ENCODE measurements at places on chromosomes 1 and 21.
A peak's percentile ranks its signal among the peaks of the same experiment; 100 is the strongest.

GRCh38 chr1:198876371-198876871, 237.6 kb downstream of the PTPRC start:
- no peak for DNase-seq

DNA sequence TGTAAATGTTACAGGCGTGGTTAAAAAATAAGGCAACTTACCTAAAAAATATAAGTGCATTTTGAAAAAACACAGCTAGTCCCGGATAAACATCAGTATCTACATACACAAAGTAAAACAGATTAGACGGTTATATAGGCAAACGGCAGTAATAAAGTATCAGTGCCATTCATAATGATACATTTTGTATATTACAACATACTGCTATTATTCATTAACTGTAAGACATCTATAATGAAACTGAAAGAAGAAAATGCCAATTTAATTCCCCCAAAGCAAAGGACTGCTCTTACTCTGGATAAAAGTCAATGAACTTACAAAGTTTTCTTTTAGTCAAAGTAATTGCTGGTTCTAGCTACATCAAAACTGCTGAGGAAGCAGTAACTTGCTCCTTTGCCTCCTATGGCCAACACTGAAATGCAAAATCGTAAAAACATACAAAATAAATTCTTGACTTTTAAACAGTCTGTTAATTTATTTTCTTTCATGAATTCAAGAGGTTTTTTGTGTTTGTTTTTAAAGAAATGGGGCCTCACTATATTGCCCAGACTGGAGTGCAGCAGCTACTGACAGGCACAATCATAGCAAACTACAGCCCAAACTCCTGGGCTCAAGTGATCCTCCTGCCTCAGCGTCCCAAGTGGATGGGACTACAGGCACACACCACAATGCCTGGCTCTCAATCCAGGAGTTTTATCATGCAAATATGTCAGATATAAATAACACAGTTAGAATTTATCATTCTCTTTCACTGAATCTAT, 23.9 kb downstream of the TMEM50B start:
- no peak for DNase-seq

GRCh38 chr1:193626695-193627094, 440.3 kb upstream of the B3GALT2 start:
- DNase-seq = no peak

- no peak for DNase-seq
These were observed 13.6 kb downstream of the PLEKHA6 start for GRCh38 chr1:204345941-204346645.

- no peak for DNase-seq
These were observed 66.9 kb downstream of the RNF187 start for GRCh38 chr1:228554107-228554506.

DNA sequence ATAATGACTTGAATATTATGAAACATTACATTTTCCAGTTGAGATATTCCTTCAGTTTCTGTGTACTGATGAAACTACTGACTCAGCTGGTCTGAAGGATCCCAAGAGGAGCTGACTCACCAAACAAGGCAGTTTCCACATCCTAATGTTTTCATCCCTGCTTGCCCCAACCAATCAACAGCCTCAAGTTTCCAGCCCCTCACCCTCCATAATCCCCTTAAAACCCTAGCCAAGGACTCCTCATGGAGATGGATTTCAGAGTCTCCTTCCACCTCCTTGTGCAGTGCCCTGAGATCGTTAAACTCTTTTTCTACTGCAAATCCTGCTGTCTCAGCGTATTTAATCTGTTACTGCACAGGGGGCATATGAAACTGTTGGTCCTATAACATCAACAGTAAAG, 83.1 kb upstream of the HAO2 start:
- DNase-seq = no peak

- no peak for DNase-seq
These were observed 166.8 kb downstream of the HIVEP3 start for GRCh38 chr1:41751804-41752513.

- no peak for DNase-seq
These were observed 3.4 kb downstream of the HCRTR1 start for GRCh38 chr1:31620631-31621497.

- DNase-seq = no peak
These were observed 98.7 kb downstream of the RWDD3 start for GRCh38 chr1:95332754-95333153.

GRCh38 chr1:240888039-240888786, 276.3 kb upstream of the GREM2 start:
- DNase-seq = peak; percentile 1

- no peak for DNase-seq
These were observed 267.5 kb upstream of the RAB4A start for GRCh38 chr1:229003233-229004031.

- DNase-seq = peak; percentile 35
These were observed 15.8 kb upstream of the NUP210L start for GRCh38 chr1:154170547-154171222.

DNA sequence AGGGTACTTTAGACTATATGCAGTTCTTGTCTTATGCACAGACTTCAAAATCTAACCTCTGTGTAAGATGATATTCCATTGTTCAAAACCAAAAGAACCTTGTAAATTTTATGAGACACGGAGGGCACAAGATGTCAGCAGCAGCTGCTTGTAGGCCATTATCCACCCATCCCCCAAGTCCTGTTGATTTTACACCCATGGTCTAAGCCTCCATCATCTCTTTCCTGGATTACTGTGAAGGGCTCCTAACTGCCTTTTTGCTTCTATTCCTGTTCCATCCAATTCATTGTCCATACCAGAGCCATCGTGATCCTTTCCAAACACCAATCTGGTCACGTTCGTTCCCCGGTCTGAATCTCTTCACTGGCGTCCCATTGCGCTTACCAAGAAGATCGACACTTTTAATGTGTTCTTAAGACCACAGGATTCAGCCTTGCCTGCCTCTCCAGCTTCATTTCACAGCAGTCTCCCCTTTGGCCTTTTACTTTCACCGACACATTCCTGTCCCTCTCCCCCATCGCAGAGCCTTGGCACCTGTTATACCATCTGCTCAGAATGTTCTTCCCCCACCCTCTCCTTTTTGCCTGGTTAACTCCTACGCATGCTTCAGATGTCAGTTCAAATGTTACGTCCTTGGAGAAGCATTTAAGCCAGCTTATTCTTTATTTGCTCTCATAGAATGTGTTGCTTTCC, 107.3 kb upstream of the POU3F1 start:
- DNase-seq = no peak

DNA sequence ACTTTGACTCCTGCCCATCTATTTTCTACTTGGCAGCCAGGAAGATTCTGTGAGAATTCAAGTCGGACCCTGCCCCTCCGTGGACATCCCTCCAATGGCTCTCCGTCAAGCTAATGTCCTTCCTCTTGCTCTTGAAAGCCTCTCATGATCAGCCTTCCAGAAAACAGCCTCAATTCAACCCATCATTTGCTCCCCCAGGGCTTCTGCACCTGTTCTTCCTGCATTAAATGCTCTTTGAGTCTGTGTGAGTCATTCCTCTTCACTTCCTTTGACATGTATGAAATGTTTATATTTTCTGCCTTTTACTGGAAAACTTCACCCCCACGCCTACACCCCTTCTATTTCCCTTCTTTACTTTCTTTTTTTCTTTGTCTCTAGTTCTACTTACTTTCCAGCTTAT, 734.1 kb upstream of the ZP4 start:
- no peak for DNase-seq

GRCh38 chr1:109762821-109763645, 690 bp downstream of the EPS8L3 start:
- DNase-seq = no peak

DNA sequence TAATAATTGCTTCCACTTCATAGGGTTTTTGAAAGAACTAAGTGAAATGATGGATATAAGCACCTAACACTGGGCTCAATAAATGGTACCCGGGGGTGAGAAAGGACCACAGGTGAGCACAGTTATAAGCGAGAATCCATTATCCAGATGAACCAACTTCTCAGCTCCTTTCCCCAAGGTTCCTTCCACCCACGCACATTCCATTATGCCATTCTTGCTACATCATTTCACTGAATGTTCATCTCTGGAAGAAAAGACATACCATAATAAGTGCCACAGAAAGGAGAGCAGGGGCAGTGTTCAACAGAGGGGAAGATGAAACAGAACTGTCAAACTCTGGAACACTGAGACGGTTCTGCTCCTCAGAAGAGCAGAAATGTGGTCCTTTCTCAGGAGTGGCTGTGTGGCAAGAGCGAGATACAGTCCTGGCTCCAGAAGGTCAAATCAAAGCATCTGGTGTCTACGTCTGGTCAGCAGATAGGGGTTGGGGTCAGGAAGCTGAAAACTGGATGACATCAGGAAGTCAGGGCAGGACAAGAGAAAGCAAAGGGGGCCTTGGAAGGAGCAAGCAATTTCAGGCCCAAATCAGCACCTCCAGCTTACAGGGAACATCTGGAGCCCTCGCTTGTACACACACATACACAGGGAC, 255.4 kb upstream of the TMEM51 start:
- no peak for DNase-seq

DNA sequence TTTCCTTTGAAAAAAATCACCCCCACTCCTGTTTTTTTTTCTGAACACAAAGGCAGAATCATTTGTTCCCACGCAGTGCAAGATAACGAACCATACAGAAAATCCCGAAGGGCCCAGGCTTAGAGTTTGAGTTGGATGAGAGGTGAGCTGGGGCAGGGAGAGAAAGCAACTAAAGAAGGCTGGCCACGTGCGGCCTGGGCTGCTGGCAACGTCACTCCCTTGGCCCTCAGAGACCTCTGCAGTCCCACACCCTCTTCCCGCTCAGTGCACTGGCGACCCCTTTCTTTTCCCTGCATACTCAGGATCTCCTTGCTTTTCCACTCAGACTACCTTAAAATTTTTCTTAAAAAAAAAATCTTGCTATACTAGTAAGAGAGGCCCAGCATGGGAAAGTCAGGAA, 28.2 kb upstream of the CRNN start:
- DNase-seq = no peak

- no peak for DNase-seq
These were observed 17.8 kb upstream of the EPHA2 start for GRCh38 chr1:16173447-16174260.

- DNase-seq = no peak
These were observed 118.5 kb downstream of the ZMYM4 start for GRCh38 chr1:35386959-35387358.

DNA sequence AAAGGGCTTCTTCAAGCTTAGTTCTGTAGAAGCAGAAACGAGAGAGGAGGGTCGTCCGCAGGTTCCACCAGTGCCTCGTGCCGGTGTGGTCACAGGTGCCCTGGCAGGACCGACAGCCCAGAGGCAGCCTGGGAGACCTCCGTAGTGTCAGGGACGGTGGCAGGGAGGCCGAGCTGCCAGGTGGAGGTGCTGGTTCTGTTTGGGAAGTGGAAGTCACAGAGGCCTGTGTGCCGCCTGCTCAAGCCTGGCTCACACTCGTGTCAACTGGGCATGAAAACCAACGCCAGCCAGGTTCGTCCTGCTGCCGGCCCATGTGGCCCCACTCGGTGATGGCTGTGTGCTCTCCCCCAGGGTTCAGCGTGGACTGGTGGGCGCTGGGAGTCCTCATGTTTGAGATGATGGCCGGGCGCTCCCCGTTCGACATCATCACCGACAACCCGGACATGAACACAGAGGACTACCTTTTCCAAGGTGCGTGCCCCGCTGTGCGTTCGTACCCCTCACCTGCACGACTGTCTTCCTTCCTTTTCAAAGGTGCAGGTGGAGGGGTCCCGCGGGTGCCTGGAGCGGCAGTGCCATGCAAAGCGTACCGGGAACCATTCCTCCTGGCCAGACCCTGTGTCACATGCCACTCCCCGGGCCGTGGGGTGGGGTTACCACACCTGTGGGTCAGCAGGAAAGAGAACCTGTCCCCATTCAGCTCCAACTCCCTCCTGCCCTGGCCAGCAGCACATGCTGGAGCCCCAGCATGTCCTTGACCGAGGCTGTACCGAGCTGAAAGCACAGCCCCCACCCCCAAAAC, 20.8 kb downstream of the FAAP20 start:
- no peak for DNase-seq

- DNase-seq = no peak
These were observed 1.1 kb upstream of the TMEM167B start for GRCh38 chr1:109089242-109090015.

DNA sequence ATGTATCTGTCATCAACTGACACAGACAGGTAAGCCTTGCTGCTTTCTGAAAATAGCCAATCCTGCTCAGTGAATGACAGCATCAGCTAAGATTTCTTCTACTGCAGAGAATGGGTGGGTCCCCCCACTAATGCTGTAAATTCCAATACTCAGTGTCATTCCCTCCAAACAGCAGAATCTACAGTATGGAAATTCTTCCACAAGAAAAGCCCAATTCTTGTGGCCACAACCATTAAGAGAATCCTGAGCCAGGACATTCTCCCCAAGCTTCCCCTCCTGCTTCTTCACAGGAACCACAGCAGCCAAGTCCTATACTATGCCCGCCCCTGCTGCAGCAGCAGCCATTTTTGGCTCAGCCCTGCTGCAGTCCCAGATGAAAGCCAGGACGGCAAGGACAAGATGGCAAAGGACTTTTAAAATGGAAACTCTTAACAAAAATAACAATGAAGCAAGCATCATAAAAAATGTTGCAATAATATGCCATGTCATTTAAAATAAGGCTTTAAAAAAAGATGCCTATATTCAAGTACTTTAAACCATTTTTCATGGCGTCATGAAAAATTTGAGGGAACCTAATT, 26.8 kb downstream of the EIF4G3 start:
- no peak for DNase-seq

- no peak for DNase-seq
These were observed 910 bp upstream of the RERE start for GRCh38 chr1:8818325-8818775.

DNA sequence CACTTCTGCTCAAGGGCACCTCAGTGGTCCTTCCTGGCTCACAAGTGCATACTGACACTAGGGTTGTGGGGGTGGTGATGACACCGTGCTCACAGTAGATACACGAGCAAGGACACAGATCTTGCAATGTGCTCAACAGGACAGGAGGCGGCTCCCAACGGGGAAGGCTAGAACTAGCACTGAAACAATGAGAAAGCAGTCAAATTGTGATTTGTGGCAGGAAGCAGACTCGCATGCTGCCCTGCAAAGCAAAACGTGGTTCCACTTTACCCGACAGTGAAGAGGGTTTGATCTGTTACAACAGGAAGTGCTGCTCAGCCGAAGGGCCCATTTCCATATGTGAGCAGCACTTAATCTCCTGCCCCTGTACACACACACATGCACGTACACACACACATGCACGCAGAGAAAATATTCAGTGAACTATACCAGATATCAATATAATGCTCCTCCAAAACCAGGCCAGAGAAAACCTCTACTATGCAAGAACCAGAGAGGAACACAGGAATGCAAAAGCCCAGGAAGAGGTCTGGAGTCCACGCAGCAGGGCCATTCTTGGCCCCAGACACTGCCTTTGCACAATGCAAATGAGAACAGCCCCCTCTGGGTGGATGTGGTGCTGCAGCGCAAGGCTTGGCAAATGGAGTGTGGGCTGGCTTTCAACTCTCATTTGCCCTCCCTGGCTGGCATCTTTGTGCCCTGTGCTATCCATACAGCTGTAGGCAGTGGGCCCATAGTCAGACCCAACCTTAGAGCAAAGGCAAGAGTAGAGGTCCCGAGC, 47.1 kb downstream of the KANK4 start:
- peak; percentile 45 for DNase-seq
